T-helper 1 cell (primary cell): ENCODE measurements at places on chromosomes 6 and 20.

- no peak for DNase-seq
These were observed 84.8 kb downstream of the MRPL14 start for GRCh38 chr6:44042261-44042988.

DNA sequence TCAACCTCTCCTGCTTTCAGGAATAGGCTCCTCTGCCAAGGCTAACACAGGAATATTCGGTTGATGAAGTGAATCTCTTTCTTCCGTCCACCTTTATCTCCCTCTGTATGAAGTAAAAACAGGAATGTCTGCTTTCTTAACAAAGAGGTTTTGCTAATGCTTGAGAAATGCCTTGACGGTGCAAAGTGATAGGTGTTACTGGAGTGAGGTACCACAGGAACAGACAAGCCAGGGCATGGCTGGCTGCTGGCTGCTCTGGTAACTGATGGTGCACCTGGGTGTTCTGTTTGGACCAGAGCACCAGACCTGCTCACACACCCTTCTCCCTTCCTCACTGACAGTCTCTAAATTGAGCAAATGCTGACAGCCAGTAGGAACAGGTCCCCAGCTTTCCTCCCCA, 174.0 kb upstream of the FBXL4 start:
- no peak for DNase-seq

DNA sequence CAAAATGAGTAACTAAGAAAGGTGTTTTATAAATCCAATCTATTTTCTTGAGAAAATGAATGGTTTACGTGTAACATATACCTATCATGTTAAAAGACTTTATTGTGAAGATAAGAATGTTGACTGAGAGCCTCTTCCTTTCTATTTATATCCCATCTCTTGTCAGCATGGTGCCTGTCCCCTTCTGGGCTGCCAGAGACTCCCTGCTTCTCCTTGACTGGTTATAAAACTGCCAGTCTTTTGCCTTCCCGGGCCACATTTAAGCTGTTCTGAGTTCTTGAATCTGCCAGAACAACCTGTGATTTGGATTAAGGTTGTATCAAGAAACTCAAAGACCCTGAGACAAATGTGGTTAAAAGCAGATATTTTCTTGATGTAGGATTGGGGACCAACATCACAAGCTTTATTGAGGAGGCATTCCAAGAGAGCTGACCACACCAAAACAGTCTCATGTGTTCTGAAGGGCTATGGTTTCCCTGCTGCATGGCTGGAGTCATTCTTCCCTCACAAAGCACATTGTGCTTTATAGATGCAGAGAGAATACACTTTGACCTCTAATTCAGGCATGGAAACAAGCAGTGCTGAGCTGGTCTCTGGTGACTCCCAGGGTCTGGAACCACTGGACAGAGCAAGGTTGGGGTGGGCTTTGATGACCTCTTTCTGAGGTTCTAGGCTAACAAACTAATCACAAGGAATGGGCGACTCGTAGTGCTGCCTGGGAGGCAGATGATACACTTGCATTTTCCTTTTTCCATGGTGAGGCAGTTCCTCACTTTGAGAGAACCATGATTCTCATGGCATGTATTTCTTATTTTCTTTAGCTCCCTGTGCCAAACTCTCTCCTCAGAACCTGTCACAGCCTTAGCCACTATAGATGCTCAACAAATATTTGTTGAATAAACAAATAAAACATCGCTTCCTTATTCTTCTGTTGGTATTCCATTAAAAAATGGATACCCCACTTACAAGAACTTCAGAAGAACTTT, 205.0 kb upstream of the PREP start:
- DNase-seq, result no peak

DNA sequence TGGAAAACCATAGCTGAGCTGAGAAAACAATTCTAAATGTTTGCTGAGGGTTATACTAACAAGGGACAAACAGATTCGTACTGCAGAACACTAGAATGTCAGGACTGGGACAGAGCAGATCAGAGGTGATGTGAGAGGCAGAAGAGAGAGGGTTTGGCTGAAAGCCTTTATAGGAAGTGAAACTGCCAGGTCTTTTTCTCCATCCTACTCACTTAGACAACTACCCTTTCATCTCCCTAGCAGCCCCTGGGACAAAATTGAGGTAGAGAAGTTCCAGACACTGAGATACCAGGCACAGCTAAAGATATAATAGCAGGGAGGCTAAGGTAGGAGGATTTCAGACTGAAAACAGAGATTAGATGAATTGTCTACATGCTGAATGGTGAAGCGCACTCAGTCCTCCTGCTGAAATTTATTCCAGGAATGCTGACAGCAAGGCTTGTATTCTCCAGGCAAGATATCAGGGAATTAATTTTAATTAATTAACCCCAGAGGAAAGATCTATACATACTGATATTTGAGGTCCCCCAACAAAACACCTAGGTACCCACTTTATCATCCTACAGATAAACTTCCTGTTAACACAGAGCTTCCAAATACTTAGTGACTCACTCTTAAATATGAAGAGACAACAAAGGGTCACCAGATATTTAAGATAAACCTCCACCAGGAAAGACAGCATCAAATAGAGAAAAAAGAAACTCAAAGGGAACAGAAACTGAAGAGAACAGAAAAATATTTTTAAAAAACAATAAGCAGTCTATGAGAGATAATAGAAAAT, 12.6 kb upstream of the EIF2S2 start:
- DNase-seq, result no peak

- no peak for DNase-seq
These were observed 134.9 kb upstream of the HSF2 start for GRCh38 chr6:122264557-122264956.

- DNase-seq, result no peak
These were observed 63.1 kb downstream of the TTI1 start for GRCh38 chr20:37969949-37970855.

- no peak for DNase-seq
These were observed 53.0 kb downstream of the FARS2 start for GRCh38 chr6:5314191-5314865.

DNA sequence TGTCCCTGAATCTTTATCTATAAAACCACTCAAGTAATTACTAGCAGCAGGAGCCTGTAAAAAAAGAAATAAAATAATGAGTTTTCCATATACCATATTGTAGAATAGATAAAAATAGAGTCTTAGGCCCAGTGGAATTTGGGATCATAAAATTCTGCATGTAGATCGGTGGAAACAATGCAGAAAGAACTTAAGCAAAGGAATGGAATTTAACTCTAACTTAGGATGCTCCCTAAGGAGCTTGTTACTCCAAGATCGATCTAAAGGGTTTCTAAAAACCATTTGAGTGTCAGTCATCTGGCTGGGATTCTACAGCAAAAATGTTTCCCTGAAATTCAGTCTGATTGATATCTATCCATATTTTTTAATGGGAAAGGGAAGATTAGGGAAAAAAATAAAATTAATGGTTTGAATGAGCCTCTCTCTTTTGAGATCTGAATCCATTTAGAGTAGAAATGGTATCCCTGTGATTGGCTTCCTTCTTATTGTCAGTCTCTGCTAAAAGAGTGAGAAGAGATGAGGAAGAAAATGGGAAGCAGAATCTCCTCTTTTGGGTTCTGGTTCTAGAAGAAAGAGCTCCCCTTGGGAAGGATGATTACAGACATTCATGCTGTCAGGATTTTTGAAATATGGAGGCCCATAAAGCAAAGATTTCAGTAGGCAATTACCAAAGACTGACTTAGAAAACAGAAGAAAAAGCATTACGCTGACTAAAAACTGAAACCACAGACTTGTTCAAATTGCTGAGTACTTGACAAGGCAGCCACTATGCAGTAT, 564.3 kb upstream of the MARCKS start:
- no peak for DNase-seq

DNA sequence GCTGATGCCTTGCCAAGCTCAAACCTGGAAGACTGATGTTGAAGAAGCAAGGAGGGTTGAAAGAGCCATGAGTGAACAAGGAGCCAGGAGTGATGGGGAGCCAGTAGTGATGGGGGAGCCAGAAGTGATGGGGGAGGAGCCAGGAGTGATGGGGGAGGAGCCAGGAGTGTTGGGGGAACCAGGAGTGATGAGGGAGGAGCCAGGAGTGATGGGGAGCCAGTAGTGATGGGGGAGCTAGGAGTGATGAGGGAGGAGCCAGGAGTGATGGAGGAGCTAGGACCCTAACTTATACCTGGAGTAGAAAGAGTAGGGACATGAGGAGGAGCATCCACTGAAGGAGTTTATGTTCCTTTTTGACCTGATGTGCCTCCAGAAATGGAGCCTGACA, 14.6 kb upstream of the CD93 start:
- no peak for DNase-seq

GRCh38 chr20:25317351-25318075, 69.6 kb downstream of the PYGB start:
- DNase-seq, result no peak

DNA sequence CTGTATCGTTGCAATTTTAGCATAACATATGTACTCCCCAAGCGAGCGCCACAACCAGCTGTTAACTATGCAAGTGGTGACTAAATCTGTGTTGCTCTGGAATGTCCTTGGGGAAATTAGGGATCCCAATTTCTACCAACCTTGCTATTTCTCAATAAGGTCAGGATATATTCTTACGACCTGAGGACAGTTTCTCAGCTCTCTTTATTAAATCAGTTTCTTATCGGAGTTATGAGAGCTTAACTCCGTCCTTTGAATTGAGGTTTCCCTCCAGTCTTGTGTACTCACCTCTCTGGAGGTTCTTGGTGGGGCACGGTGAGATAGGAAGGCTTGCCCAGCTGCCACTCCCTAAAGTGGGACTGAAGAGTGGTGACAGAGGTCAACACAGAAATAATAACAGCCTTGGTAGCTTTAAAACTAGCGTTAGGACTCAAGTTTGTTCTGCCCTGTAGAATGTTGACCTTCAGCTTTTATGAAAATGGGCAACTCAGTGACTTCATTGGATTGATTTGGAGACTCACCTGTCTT, 694 bp downstream of the MRPS18B start:
- no peak for DNase-seq

- no peak for DNase-seq
These were observed at the start of gene FAM162B for GRCh38 chr6:116764961-116765841. Gene FAM162B (minus strand): TSS chr6:116765719. CDS start chr6:116765576, 143 bp downstream.

DNA sequence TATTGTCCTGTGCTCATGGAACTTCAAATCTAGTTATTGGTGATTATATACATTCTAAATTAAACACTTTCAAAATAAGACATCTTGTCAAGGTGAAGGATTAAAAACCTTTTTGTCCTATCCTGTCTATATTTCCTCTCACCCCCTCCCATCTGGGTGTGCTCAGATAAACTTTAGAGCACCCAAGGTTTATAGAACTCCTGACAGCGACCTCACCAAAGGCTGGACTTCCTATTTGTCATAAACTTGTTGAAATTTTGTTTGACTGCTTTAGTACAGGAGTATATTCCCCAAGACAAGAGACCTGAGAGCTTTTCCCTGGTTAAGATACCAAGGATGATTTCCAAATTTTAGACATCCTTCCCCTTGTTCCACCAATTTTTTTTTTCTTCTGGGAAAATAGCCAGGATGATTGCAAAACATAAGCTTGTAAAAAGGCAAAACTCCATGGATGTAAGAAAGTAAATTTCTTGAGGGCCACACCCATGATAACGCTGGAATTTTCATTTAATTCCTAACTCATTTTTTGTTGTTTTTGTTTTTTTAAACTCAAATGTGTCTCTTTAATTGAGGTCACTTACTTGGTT, 33.0 kb downstream of the CARMIL1 start:
- no peak for DNase-seq

GRCh38 chr6:141488488-141488887, 644.2 kb upstream of the GJE1 start:
- no peak for DNase-seq

DNA sequence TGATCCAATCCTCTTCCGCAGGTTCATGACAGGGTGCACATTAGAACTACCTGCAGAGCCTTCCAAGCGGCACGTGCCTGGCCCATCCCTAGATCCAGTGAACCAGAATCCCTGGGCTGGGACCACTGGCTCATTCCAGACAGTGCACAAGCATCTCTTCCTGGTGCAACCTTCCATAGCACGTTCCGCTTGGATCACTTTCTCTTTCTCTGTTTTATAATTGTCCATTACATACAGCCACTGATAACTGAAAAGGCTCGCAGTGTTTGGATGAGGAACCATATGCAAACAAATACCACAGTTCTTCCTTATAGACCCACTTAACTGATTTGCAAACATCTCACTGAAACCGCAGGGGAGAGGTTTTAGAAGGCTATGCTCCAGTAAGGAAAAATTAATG, 59.6 kb upstream of the DDR1 start:
- DNase-seq, result no peak

- DNase-seq, result no peak
These were observed 3.4 kb upstream of the SRC start for GRCh38 chr20:37342231-37343177.

GRCh38 chr20:48463096-48463720, 364.6 kb downstream of the PREX1 start:
- DNase-seq, result no peak

DNA sequence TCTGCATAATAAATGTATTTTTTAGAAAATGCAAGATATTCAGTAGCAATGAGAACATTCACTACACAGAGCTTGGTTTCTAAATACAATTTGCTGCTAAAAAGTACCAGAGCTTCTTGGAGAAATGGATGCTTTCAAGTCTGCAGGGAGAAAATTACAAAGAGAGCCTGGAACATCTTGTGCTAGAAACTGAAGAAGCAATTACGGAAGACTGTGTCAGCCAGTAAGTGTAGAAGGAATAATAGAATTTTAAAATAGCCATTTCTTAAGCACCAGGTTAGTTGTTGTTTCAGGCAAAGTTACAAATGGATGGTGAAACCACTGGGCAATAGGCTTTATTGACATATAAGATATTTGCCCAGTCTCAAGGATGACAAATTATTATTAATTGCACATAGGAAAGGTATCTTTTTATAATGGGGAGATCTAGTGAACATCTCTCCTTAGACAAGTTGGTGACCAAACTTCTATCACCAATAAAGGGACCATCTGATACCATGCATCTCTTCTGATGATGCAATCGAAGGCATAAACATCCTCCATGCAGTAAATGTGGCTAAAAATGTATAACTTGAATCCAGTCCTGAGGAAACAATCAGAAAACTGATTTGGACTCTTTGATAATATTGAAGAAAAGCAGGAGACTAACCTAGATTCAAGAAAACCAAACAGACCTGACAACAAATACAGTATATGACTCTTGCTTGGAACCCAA, 81.7 kb downstream of the ARHGAP18 start:
- DNase-seq, result no peak

- DNase-seq, result no peak
These were observed 35.0 kb downstream of the RNF144B start for GRCh38 chr6:18422136-18422535.

DNA sequence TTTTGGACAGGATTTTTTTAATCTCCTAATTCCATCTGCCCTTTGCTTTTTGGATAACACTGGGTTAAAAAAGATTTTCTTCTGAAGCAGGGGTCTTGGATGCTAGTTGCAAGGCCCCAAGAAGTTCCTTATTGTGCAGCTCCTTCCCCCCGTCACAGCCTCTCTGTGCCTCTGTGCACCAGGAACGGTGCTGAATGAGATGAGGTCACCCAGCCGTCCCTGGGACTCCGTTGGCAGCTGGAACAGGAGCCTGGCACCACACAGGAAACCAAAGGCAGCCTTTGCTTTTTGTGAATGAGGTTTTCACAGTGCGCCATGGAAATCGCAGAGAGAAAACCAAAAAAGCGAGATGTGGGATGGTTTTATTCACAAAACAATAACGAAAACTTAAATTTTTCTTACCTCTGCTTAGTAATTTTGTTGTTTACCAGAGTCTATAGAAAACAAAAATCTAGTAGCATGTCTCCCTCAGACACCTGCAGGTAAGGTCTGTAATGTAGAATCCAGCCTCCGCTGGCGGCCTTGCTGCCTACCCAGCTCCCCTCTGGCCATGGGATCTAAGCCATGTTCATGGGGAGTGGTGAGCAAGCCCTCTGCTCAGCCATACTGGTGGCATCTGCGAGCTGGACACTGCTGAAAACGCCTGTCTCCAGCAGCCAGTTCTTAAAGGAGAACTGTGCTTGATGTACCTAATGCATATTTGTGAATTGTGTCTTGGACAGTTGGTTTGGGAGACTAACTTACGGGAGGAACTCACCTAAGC, 40.4 kb upstream of the SYNJ2 start:
- DNase-seq, result no peak
